GM04504 (cell line): ENCODE measurements at places on chromosomes 2 and 18.

GRCh38 chr2:32824070-32824809 is 122.5 kb upstream of the LTBP1 start:
- DNase-seq, result no peak

DNA sequence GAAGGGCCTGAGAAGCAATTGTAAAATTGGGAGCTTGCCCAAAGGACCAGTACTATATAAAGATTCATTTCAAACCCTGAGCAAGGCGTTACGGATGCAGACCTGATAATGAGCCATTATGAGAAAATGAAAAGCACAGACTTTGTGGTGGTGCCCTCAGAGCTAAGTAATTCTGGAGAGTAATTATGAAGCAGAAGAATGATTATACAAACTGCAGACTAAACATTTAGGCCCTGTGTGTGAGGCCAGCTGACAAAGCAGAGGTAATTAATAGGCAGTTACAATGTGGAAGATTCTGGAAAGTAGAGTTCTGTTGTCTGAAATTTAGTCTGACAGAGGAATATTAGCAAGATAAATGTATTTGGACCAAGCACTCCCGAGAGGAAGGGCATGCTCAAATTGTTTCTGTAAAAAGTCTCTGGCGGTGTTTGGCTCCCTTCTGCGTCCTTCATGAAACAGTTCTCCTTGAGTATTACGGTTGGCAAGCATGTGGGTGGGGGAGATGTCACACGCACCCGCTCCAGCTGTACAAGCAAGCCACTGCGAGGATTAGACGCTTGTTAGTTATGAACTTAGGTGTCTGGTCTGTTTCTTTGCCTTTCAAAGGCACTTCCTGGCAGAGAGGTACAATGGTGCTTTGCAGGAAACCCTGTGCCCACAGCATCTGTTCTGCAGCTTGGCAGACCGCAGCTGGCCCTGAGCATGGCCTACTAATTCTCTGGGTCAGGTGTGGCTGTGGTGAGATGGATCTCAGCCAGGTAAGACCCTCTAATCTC is 45.5 kb downstream of the CDC42EP3 start:
- no peak for DNase-seq

- DNase-seq, result no peak
Observed at GRCh38 chr2:27282892-27283291, 663 bp downstream of the TRIM54 start.

- DNase-seq, result no peak
Observed at GRCh38 chr18:9986156-9986930, 72.5 kb downstream of the VAPA start.

DNA sequence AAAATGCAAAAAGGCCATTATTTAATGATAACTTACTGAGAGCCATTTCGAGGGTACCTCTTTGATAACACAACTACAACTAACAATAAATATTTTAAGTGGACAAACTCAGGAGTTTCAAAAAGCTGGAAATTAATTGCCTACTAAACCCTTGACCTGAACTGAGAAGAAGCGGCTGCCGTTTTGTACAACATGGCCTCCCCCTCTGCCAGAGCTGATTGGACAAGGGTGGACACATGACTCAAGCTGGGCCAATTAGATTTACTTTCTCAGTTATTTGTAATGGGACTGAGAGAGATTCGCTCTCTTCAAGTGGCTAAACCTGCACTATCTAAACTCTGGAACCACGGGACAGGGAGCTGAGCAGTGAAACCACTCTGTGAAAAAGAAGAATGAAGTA is 135.9 kb upstream of the SERPINE2 start:
- no peak for DNase-seq
